ENCODE measurements at places on chromosomes 5 and 9. TPM values are rescaled to one million over a fixed set of nuclear protein-coding genes. Genes with fewer than 3 reads are reported as not detected.

- DNase-seq, result no peak
These were observed 67.9 kb downstream of the IQGAP2 start for GRCh38 chr5:76470976-76471375.

The REEP5 gene
- total RNA-seq, result 108 TPM

The ACOT12 gene
- not detected for total RNA-seq

The SH2D3C gene
- total RNA-seq, result 85.3 TPM

Data from upper lobe of right lung (tissue), 1 donor.